Breast epithelium (tissue), 4 donors: ENCODE measurements at places on chromosomes 3 and 15. TPM values are rescaled to one million over a fixed set of nuclear protein-coding genes. Genes with fewer than 3 reads are reported as not detected.

The TEX55 gene
- not detected for total RNA-seq

The VPS8 gene
- 52.2 TPM for total RNA-seq

- H3K36me3 ChIP-seq: no peaks in the 10 kb centered on the region
- DNase-seq: no peak
- no peaks in the 10 kb centered on the region for H3K27me3 ChIP-seq
- H3K27ac ChIP-seq: no peak overlapping the region
- no peaks in the 10 kb centered on the region for H3K4me1 ChIP-seq
Measured at GRCh38 chr3:196268284-196269163, 19.0 kb downstream of the PCYT1A start.

DNA sequence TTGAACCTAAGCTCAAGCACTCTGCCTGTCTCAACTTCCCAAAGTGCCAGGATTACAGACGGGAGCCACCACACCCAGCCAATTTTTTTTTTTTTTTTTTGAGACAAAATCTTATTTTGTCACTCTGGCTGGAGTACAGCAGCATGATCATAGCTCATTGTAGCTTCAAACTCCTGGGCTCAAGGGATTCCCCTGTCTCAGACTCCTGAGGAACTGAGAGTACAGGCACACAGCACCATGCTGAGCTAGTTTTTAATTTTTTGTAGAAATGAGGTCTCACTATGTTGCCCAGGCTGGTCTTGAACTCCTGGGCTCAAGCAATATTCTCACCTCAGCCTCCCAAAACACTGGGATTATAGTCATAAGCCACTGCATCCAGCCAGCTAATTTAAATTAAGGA is 36.8 kb upstream of the SUCLG2 start:
- DNase-seq: no peak
- H3K27ac ChIP-seq: no peak overlapping the region
- no peaks in the 10 kb centered on the region for H3K27me3 ChIP-seq
- no peaks in the 10 kb centered on the region for H3K36me3 ChIP-seq
- H3K4me3 ChIP-seq: no peak overlapping the region

DNA sequence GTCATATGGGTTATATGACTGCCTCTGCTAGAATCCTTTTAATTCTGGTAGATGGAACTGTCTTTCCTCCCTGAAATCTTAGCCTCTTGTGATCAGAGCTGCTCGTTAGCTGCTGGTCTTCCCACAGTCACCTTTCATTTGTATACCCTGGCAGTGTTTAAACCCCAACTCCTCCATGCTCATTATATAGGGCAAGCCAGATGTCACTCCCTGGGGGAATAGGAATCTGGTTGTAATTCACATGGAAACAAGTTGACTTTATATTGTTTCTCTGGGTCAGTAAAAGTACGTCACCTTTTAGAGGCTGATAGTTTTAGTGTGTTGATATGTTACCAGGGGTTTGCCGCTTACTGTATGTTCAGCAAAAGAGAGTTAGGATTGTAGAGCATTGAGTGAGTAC is 103.5 kb downstream of the ITPR1 start:
- peak overlapping the region; percentile 0 for H3K27ac ChIP-seq
- DNase-seq: no peak
- no peak overlapping the region for H3K4me3 ChIP-seq
- H3K27me3 ChIP-seq: no peaks in the 10 kb centered on the region

GRCh38 chr3:82556113-82556512 is 794.7 kb upstream of the GBE1 start:
- DNase-seq: no peak
- H3K4me3 ChIP-seq: no peak overlapping the region
